Activated CD8-positive, alpha-beta memory T cell treated with anti-CD3 and anti-CD28 coated beads for 1 hour (primary cell): ENCODE measurements at places on chromosomes 16 and 17.

GRCh38 chr16:24102209-24102660 is 153.9 kb upstream of the CACNG3 start:
- DNase-seq: no peak

GRCh38 chr16:12341423-12341822 is 364.9 kb downstream of the SNX29 start:
- DNase-seq: no peak

- no peak for DNase-seq
Observed at GRCh38 chr17:15124746-15125145, 140.4 kb downstream of the PMP22 start.

GRCh38 chr17:75492555-75493168 is 22.7 kb downstream of the CASKIN2 start:
- no peak for DNase-seq

DNA sequence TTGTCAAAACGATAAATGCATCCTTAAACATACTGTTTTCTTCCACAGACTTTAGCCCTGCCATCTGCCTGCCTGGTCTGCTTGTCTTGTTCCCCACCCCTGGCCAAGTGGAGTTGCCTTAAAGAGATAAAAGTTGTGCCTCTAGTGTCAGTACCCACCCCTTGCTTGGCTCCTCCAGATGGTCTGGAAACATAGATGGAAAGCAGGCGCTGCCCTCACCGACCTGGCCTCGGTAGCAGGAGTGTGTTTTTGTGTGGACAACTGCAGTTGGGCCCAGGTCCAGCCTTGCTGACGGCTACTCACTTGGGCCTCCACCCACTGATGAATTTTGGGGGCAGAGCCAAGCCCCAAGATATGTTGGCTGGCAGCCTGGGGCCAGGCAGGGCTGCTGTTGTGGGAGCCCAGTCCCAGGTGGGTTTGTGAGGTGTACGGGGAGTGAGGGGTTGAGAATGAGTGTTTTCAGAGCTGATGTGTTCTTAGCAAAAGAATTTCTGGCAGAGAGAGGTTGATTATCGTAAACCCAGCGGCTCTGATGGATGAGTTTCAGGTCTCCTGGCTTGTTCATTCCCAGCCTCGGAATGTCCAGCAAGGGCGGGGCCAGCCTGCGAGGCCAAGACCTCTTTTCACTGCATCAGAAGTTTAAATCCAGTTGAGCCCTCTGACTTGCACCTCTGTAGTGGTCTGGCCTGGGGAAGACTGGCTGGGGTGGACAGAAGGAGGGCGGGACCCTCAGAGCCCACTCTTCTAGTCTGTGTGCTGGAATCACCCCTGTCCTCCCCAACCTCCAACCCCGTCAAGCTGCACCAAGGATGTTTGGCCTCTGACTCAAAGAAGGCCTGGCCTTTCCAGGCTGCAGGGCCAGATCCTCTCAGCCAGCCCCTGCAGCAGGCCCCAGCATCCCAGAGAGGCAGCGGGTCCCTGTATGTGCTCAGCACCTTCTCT is 179.7 kb downstream of the RAB11FIP4 start:
- no peak for DNase-seq

- no peak for DNase-seq
Observed at GRCh38 chr17:681316-681715, 33.3 kb downstream of the VPS53 start.
